ENCODE measurements at places on chromosomes 16 and 17.

GRCh38 chr16:4426021-4426684 is 485 bp downstream of the DNAJA3 start:
- no peak for DNase-seq

GRCh38 chr16:7976563-7976962 is 613.7 kb downstream of the TMEM114 start:
- no peak for DNase-seq

- DNase-seq: no peak
Measured at GRCh38 chr16:79816081-79816497, 215.6 kb upstream of the MAF start.

GRCh38 chr16:89191033-89191900 is 9.1 kb downstream of the SLC22A31 start:
- DNase-seq: no peak

- no peak for DNase-seq
Measured at GRCh38 chr17:1539811-1540210, 22.8 kb downstream of the PITPNA start.

Data from CD4-positive, alpha-beta T cell treated with Interleukin-17A for 1 hour (primary cell).